ENCODE measurements at places on chromosomes 2 and 18.

DNA sequence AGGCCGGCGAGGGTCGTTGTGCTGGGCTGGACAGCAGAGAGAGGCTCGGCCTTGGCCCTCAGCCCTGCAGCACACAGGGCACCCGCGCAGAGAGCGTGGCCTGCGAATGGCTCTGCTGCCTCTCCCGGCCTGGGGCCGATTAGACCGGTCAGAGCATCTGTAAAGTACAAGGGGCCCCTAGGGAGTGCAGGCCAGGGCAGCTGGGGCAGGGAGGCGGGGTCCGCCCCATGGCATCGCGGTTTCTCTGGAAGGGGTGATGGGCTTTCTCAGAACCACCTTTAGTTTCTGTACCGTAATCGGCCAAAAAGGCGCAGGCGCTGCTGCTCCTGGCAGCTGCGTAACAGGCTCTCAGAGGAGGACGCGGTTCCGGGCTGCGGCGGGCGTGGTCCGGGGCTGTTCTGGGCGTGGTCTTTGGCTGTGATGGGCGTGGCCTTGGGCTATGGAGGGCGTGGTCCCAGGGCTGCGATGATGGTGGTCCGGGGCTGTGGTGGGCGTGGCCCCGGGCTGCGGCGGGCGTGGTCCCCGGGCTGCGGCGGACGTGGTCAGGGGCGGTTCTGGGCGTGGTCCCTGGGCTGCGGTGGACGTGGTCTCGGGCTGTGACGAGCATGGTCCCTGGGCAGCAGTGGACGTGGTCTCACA is 1.5 kb upstream of the GPR148 start:
- DNase-seq: peak; percentile 85

- no peak for DNase-seq
These were observed 162.0 kb downstream of the LTBP1 start for GRCh38 chr2:33108483-33109443.

DNA sequence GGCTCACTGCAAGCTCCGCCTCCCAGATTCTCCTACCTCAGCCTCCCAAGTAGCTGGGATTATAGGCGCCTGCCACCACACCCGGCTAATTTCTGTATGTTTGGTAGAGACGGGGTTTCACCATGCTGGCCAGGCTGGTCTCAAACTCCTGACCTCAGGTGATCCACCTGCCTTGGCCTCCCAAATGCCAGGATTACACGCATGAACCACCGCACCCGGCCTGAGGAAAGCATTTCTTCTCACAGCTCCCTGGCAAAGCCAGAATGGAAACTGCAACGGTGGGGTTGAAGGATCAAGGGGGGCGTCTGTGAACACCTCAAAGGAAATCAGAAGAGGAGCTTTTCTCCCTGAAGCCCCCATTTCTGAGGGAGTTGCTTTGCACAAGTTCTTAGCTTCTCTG is 11.2 kb upstream of the TEX51 start:
- no peak for DNase-seq

- DNase-seq: no peak
These were observed 304.6 kb upstream of the LYPD1 start for GRCh38 chr2:132974467-132975095.

- no peak for DNase-seq
These were observed 19.5 kb downstream of the CIB4 start for GRCh38 chr2:26621469-26622199.

- DNase-seq: no peak
These were observed 225.0 kb upstream of the HS6ST1 start for GRCh38 chr2:128543646-128544045.

DNA sequence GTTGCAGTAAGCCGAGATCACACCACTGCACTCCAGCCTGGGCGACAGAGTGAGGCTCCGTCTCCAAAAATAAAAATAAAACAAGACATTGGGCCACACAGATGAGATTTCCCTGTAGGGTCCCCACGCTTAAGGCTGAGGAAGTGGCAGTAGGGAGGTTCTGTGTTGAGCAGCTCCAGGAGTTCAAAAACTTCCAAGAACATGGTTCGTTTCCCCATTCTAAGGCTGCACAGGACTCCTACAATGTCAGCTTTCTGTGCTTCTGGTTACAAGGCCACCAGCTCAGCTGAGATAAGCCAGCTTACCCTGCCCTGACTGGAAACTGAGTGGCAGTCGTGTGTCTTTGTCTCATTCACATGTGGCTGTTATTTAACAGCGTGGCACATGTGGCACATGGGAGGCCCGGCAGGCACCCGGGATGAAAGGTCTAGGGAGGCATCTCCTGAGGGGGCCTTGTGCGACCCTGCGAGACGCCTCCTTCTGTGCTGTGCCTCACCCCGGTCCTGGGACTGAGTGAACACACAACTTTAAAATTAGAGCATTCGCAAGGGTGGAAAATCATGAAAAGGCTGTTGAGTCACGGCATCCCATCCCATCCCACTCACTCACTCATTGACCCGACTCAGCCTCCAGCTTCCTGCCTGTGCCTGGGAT is 7.7 kb downstream of the ITGB1BP1 start:
- no peak for DNase-seq

DNA sequence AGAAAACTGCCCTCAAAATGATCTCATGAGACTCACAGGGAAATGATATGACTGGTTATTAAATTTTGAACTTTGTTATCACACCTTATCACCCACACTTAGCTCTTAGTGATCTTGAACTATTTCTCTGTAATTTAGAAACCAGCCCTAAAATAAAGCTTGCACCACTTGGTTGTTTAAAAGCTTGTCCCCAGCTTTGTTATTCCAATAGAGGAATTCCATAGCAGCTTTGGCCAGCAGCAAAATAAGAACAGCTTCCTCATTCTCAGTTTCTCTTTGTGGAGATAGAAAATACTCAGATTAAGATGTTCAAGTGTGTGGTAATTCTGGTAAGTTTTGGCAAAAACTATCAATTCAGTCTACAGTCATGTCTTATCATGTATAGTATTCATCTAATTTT is 54.4 kb upstream of the CCDC68 start:
- no peak for DNase-seq

DNA sequence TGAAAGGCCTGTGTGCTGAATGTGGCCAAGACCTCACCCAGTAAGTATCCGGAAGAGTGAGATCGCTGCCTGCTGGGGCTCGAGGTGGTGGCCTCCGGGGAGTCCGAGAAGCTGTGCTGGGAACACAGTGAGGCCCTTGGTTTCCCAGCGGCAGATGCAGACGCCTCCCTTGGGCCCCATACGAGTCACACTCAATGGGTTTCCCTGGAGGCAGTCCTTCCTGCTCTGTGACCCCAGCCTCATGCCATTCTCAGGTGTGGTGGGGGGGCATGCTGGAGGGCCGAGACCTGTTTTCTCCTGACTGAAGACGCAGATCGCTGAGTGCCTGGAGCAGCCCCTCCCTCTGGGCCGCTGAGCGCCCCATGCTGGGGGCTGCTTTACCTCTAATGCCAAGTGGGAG is 15.7 kb downstream of the CTDP1 start:
- DNase-seq: no peak

DNA sequence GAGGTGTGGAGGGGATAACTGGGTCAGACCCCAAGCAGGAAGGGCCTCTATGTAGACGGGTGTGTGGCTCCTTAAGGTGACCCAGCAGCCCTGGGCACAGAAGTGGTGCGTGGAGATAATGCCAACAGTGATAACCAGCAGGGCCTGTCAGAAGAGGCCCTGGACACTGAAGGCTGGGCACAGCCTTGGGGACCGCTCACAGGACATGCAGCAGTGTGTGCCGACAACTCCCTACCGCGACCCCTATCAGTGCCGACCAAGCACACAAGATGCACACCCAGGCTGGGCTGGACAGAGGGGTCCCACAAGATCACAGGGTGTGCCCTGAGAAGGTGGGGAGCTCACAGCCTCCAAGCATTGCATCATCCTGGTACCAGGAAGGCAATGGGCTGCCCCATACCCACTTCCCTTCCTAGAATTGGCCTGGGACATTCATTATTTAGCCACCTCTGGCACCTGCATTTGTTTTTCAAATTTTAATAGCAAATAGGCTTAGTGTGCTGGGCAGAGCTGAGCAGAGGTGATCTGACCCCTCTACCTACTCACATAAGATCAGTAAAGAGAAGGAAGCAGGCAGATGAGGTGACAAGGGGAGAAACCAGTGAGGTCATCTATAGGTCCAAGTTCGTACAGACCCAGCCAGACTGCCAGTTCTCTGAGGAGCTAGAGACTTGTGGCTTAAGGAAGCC is 55.2 kb downstream of the BCL11A start:
- no peak for DNase-seq

GRCh38 chr18:58314284-58314683 is 270.3 kb downstream of the NEDD4L start:
- no peak for DNase-seq

GRCh38 chr2:111535404-111535803 is 348.6 kb downstream of the ANAPC1 start:
- no peak for DNase-seq

- DNase-seq: no peak
These were observed 6.0 kb upstream of the IL1A start for GRCh38 chr2:112790305-112790704.
